ENCODE measurements at places on chromosomes 3 and 15. TPM values are rescaled to one million over a fixed set of nuclear protein-coding genes. Genes with fewer than 3 reads are reported as not detected.

The IMPG2 gene
- 0.74 TPM for total RNA-seq

The UBP1 gene
- total RNA-seq, result 83.3 TPM

The CKMT1B gene
- 12.8 TPM for total RNA-seq

DNA sequence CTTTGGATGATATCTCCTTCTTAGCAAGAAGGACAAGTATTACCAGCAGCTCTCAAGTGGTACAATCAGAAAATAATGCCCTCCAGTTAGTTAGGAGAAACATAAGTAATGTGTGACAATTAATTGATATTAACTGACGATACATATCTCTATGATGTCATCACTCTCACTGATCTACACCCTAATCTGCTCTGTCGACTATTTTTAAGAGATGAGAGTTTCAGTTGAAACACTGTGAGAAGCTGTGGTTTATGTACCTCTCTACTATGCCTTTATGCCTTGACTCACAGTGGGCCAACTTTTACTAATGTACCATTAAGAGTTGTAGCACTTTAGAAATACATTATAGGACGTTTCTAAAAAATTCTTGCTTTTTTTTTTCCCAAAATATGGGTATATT is 8.6 kb downstream of the CEP152 start:
- no peak for DNase-seq

- DNase-seq, result no peak
Measured at GRCh38 chr15:85672332-85673084, 122.2 kb downstream of the KLHL25 start.

- no peak for DNase-seq
Measured at GRCh38 chr3:108113975-108114374, 23.1 kb upstream of the CD47 start.

- DNase-seq, result no peak
Measured at GRCh38 chr3:124860599-124860998, 26.6 kb downstream of the ITGB5 start.

- DNase-seq, result no peak
Measured at GRCh38 chr15:31214158-31214863, 112.3 kb upstream of the KLF13 start.

- DNase-seq, result no peak
Measured at GRCh38 chr15:50210462-50211157, 28.6 kb downstream of the SLC27A2 start.

GRCh38 chr3:55605443-55606236 is 118.5 kb upstream of the WNT5A start:
- no peak for DNase-seq

DNA sequence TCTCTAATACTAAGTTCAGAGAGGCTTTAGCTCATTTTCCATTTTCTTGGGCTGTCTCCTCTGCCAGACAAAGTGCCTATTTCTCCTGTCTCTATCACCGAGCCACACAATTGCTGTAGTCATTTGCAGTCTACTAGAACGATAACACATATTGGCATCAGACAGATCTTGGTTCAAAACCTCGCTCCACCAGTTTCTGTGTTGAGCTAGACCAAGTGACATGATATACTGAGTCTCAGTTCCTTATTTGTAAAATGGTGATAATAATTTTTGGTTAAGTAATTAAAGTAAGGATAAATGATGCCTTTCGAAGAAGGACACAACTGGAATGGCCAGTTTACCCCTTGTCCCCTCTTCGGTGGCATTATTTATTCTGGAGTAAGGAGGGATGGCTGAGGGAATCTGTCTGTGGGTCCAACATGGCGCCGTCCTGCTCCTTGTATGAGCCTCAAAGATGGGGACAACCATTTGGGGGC is 398 bp upstream of the RAB7A start:
- DNase-seq, result no peak

All from endothelial cell (in vitro differentiated cells).